ENCODE measurements at places on chromosomes 12 and 14. TPM values are rescaled to one million over a fixed set of nuclear protein-coding genes. Genes with fewer than 3 reads are reported as not detected.

DNA sequence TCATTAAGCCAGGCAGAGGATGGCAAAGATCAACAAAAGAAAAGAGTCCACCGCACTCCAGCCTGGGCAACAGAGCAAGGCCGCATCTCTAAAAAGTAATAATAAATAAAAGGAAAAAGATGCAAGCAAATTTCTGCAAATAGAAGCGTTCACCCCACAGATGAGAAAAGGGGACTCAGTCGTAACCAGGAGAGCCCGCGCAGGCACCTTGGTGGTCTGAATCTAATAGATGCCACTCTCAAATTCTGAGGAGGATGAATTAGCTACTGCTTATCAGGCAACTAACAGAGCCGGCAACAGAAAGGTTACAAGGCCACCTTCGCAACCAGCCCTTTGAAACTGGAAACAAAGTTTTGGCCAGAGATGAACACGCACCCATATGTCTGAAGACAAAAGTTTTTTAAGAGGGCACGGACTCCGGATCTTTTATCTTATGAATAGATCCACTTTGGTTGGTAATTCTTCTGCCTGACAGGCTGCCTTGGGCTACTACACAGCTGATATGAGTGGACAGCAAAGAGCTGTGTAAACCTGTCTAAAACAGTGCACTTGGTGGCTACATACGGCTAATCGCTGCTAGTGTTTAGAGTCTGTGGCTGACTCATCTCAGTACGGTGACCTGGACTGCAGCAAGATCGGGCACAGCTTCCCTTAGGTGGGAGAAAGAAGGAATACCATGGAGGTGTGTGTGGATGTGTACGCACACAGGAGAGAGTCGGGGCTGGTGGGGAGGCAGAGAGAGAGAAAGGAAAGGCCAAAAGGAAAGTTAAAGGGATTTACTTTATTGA is 32.9 kb upstream of the TTC7B start:
- H3K27ac ChIP-seq = no peak overlapping the region
- H3K27me3 ChIP-seq = no peaks in the 10 kb centered on the region
- H3K4me3 ChIP-seq = no peak overlapping the region
- peak; percentile 36 for DNase-seq
- H3K4me1 ChIP-seq = peaks cover 5% of the 10 kb centered on the region

GRCh38 chr12:2733493-2734355 is 61.0 kb upstream of the FKBP4 start:
- peaks cover 12% of the 10 kb centered on the region for H3K4me1 ChIP-seq
- no peak overlapping the region for H3K27ac ChIP-seq
- DNase-seq = peak; percentile 26
- no peak overlapping the region for H3K4me3 ChIP-seq

- DNase-seq = no peak
- H3K4me1 ChIP-seq = no peaks in the 10 kb centered on the region
- H3K27me3 ChIP-seq = peaks cover 18% of the 10 kb centered on the region
- H3K4me3 ChIP-seq = no peak overlapping the region
- no peaks in the 10 kb centered on the region for H3K36me3 ChIP-seq
These were observed 19.4 kb upstream of the LRRC9 start for GRCh38 chr14:59900556-59900955.

- no peak for DNase-seq
These were observed 39.9 kb downstream of the DNAI7 start for GRCh38 chr12:25155022-25155576.

- H3K27ac ChIP-seq = no peak overlapping the region
- H3K4me3 ChIP-seq = no peak overlapping the region
- H3K36me3 ChIP-seq = no peaks in the 10 kb centered on the region
- DNase-seq = no peak
- H3K27me3 ChIP-seq = no peaks in the 10 kb centered on the region
These were observed 41.4 kb upstream of the NUDT4 start for GRCh38 chr12:93336291-93336741.

DNA sequence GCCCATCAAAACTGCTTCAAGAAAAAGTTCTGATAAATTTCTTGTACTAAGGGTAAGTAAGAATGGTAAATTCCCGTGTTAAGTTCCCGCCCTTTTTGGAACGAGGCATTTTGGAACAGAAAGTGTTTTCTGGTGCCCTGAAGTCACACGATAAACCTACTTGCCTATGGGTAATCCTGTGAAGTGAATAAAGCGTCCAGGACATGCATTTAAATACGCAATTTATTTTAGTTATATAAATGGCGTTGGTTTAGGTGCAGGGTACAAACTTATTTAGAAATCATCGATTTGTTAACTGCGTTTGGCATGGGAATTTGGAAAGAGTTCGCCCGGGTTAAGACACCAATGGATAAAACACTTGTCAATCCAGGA is 715 bp upstream of the RAP1B start:
- H3K4me3 ChIP-seq = peak overlapping the region; percentile 77
- peaks cover 31% of the 10 kb centered on the region for H3K36me3 ChIP-seq
- peak overlapping the region; percentile 94 for H3K27ac ChIP-seq
- H3K4me1 ChIP-seq = peaks cover 33% of the 10 kb centered on the region
- peak; percentile 49 for DNase-seq

- no peak for DNase-seq
- no peaks in the 10 kb centered on the region for H3K4me1 ChIP-seq
- no peak overlapping the region for H3K4me3 ChIP-seq
- no peaks in the 10 kb centered on the region for H3K36me3 ChIP-seq
These were observed 13.3 kb upstream of the PZP start for GRCh38 chr12:9221483-9221882.

DNA sequence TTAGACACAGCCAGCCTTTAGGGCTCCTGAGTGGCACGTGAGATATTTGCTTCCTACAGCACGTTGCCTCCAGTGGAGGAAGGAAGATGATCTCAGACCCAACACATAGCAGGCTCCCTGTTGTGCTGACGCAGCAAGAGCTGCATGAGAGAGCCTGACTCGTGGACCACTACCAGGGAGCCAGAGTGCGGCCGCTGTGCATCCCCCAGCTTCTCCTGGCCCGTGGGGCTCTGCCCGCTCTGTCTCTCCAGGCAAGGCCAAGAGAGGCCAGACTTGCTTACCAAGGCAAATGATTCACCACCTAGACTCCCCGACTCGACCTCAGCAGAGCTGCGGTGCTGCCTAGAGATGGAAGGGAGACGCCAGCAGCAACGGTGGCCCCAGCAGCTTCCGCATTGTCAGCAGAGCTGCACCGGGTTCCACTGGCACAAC is 37.5 kb downstream of the MAP3K9 start:
- no peaks in the 10 kb centered on the region for H3K36me3 ChIP-seq
- H3K4me3 ChIP-seq = no peak overlapping the region
- no peak overlapping the region for H3K27ac ChIP-seq
- no peak for DNase-seq

DNA sequence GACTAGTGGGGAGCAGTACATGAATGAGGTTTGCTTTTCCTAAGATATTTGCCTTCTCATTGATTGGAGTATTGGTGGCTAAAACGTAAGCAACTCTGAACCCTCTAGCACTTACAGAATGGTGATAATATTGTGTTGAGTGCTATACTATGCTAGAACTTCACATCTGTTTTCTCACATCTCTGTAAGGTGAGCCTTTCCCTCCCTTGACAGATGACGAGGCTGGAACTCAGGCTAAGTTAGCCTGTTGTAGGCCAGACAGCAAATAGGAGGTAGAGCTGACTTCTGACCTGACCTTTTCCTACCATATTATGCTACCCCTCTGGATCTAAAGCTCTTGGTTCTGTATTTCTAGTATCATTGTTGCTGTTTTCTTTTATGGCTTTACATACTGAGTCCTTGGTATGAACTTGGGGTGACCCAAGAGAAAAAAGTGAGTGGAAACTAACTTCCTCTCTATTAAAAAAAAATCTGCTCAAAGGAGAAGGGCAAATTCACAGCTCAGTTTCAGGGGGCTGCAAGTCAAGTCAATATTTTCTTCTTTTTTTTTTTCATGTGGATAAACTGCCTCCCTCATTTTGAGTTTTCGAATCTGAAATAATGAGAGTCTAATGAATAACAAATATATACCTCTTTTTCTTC is 85.9 kb downstream of the CRADD start:
- DNase-seq = no peak
- H3K4me1 ChIP-seq = peaks cover 31% of the 10 kb centered on the region
- H3K36me3 ChIP-seq = peaks cover 2% of the 10 kb centered on the region
- no peak overlapping the region for H3K4me3 ChIP-seq

- no peak overlapping the region for H3K4me3 ChIP-seq
- H3K36me3 ChIP-seq = no peaks in the 10 kb centered on the region
- no peak overlapping the region for H3K27ac ChIP-seq
- no peak for DNase-seq
- H3K27me3 ChIP-seq = no peaks in the 10 kb centered on the region
These were observed 69.3 kb downstream of the SLC35F4 start for GRCh38 chr14:57796556-57796955.

GRCh38 chr14:63938198-63939005 is 85.6 kb downstream of the SYNE2 start:
- H3K4me3 ChIP-seq = no peak overlapping the region
- peaks cover 21% of the 10 kb centered on the region for H3K36me3 ChIP-seq
- peaks cover 44% of the 10 kb centered on the region for H3K4me1 ChIP-seq
- H3K27me3 ChIP-seq = no peaks in the 10 kb centered on the region
- H3K27ac ChIP-seq = no peak overlapping the region
- DNase-seq = peak; percentile 70

DNA sequence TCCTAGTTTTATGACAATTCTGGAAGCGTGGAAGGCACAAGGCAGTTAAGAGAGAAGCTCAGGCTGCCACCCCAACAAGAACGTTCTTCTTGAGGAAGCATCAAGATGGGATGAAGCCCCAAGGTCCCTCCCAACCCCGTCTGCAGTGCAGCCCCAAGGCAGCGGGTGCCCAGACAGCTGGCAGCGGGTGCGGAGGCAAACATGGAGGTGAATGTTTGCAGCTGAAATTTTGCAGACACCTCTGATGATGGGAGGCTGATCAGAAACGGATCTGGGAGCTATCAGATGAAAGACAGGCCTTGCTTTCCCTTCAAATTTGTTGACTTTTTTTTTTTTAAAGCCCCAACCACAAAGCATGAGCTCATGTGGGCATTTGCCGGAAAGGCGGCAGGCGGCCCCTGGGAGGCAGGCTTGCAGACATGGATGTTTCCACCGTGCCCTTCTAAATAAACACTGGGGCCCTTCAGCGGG is 230.7 kb upstream of the RTL1 start:
- peaks cover 3% of the 10 kb centered on the region for H3K4me1 ChIP-seq
- no peak overlapping the region for H3K4me3 ChIP-seq
- peaks cover 11% of the 10 kb centered on the region for H3K27me3 ChIP-seq
- no peak overlapping the region for H3K27ac ChIP-seq
- no peaks in the 10 kb centered on the region for H3K36me3 ChIP-seq

GRCh38 chr14:83172363-83172762 is 1638.7 kb upstream of the SEL1L start:
- no peaks in the 10 kb centered on the region for H3K4me1 ChIP-seq
- no peaks in the 10 kb centered on the region for H3K27me3 ChIP-seq

DNA sequence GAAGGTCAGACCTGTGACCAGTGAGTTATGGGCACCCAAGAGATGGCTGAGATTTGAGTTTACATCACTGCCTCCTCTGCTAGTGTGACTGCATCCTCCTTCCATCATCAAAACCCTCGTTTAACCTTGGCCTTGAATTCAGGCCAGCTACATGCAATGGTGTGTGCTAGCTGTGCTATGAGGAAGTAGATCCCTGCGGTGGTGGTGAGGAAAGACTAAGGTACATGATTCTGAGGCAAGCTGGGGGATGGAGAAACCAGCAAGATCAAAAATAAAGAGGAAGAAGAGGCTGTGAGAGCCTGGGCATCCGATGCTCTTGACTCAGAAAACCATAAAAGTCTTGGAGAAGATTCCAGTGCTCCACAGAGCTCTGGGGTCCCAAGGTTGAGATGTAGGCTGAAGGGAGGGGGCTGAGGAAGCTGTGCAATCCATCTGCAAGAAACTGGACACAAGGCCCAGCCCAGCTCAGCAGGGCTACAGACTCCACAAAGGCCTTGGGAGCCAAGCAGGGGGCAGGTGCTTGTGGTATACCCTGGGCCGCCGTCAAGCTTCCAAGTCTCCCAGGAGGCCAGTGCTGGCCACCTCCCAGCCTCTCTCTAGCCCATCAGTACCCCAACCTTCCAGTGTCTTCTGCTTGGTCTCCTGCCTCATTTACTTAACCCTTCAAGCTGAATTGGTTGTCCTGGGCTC is 774.8 kb downstream of the VRK1 start:
- DNase-seq = no peak
- no peak overlapping the region for H3K4me3 ChIP-seq
- no peak overlapping the region for H3K27ac ChIP-seq
- no peaks in the 10 kb centered on the region for H3K4me1 ChIP-seq
- peaks cover 3% of the 10 kb centered on the region for H3K36me3 ChIP-seq

The NR2C1 gene
- total RNA-seq = 35.5 TPM

DNA sequence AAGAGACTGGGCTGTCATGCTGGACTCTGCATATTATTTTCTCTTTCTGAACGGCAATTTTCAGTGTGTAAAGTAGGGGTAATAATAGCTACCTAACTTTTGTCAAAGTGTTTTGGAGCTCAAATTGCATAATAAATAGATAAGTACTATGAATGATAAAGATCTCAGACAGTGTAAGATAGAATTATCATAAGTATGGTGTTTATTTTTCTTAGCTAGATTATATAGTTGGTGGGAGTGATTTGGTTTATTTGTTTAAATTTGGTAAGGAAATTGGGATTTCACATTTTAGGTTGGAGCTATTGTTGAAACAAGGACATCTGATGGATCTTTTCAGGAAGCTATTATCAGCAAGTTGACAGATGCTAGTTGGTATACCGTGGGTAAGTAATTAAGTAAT is 7.4 kb downstream of the ARID4A start:
- no peaks in the 10 kb centered on the region for H3K27me3 ChIP-seq
- peaks cover 45% of the 10 kb centered on the region for H3K36me3 ChIP-seq
- peaks cover 13% of the 10 kb centered on the region for H3K4me1 ChIP-seq
- H3K27ac ChIP-seq = no peak overlapping the region
- no peak overlapping the region for H3K4me3 ChIP-seq

GRCh38 chr12:115716551-115716950 is 560.9 kb downstream of the MED13L start:
- no peaks in the 10 kb centered on the region for H3K4me1 ChIP-seq
- H3K27me3 ChIP-seq = peaks cover 2% of the 10 kb centered on the region
- no peak for DNase-seq
- no peak overlapping the region for H3K27ac ChIP-seq
- no peaks in the 10 kb centered on the region for H3K36me3 ChIP-seq
